ENCODE measurements at places on chromosomes 12 and 14.

DNA sequence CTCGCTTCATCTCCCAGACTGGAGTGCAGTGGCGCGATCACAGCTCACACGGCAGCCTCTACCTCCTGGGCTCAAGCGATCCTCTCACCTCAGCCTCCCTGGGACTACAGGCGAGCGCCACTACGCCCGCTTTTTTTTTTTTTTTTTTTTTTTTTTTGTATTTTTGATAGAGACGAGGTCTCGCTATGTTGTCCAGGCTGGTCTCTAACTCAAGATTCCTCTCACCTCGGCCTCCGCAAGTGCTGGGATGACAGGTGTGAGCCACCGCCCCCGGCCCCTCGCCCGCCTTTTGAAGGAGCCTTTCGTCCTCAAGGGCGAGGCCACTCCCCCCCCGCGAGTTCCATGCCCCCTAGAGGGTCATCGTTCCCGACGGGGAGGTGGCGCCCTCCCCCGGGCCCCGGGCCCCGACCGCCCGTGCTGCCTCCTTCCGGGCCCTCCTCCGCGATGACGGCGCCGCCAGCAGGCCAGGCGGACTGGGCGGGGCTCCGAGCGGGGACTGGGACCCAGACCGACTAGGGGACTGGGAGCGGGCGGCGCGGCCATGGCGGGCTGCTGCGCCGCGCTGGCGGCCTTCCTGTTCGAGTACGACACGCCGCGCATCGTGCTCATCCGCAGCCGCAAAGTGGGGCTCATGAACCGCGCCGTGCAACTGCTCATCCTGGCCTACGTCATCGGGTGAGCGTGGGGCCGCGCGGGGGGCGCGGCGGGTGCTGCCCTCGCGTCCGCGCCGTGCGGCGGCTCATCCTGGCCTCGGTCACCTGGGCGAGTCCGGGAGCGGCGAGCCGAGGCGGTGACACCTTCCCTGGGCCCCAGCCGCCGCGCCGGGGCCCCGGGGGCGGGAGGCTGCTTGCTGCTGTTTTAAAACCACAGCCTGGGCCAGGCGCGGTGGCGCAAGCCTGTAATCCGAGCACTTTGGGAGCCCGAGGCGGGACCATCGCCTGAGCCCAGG is at the start of gene P2RX4:
TSS of gene P2RX4 (plus strand) at position 506 of the 949 bp plus-strand sequence. CDS start at position 542, 36 bp downstream.
- peak; percentile 81 for DNase-seq

DNA sequence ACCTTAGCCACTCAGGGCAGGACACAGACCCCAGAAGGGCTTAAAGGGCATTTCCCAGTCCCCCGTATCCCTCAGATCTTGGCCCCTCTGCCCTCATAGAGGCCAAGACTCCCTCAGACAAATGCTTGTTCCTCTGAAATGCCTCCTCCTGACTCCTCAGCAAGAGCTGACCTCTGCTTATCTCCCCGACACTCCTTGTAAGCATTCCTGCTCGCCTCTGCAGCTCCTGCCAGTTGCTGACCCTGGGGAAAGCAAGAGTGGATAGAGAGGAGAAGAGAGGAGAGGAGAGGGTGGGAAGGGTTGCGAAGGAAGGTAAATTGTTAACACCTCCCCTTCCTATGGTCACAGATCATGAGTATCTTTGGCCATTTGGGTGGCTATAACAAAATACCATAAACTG is 7.1 kb downstream of the SERPINA5 start:
- DNase-seq, result no peak

GRCh38 chr12:68959143-68959858 is 26.3 kb upstream of the CPM start:
- no peak for DNase-seq

DNA sequence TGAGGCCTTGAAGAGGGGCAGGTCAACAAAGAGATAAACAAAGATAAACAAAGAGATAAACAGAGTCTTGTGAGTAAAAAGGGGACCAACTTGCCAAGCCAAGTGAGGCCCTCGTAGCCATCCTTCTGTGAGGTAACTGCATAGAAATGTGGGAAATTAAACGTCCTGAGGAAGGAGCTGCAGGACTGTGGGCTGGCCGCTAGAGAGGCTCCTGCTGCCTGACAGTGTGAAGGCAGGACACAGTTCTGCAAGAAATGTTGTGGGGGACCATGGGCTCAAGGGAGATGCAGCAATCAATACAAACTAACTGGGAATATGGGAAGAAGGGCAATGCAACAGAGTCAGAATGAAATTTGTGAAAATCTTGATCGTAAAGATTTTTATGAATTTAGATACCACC is 91.9 kb downstream of the SLC8A3 start:
- no peak for DNase-seq

DNA sequence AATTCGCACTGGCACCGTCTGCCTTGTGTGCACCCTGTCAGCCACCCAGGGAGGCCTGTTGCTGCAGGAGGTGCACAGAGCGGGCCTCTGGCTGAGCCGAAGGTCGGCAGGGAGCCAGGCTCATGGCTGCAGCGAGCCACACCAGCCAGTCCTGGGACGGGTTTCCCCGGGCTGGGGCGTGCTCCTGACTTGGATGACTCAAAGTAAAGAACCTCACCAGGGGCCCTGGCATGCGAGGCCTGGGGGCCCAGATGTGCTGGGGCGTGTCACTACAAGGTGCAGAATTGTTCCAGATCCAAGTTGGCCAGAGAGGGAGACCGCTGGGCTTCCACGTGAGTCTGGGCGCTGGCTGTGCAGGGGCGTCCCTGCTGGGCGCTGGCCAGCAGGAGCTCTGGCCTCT is 34.5 kb downstream of the FBRSL1 start:
- DNase-seq, result no peak

- no peak for DNase-seq
These were observed 307.8 kb downstream of the BCL11B start for GRCh38 chr14:98964171-98964570.

GRCh38 chr14:64208981-64209380 is 85.2 kb downstream of the ESR2 start:
- DNase-seq, result no peak

DNA sequence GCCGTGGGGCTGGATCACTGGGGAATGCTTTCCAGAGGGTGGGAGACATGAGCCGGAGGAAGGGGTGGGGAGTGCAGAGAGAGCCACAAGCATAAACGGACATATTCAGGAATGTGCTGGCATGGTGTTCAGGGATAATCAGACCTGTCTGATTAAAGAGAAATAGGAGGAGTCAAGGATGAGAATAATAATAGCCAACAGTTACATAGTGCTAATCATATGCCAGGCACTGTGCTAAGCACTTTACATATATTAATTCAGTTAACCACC is 43.7 kb downstream of the LTBP2 start:
- DNase-seq, result no peak

DNA sequence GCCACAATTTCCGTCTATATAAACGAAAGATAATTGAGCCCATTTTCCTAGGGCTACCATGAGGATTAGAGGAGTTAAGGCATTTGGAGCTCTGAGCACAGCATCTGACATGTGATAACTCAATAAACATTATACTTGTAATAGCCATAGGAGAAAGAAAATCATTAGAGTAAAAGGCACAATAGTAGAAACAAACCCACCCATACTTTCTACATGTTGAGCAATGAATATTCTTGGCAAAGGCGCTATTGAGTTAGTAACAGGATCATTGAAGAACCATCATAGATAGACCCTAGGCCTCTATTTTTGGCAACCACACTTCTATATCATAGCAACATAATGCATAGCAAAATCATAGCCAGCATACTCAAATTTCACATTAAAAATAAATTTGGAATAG is 664.1 kb downstream of the NOVA1 start:
- DNase-seq, result no peak

- DNase-seq, result no peak
These were observed 172.8 kb upstream of the PLEKHG7 start for GRCh38 chr12:92529944-92530343.

- DNase-seq, result peak; percentile 30
These were observed 2.1 kb downstream of the PLXNC1 start for GRCh38 chr12:94150240-94151121.

DNA sequence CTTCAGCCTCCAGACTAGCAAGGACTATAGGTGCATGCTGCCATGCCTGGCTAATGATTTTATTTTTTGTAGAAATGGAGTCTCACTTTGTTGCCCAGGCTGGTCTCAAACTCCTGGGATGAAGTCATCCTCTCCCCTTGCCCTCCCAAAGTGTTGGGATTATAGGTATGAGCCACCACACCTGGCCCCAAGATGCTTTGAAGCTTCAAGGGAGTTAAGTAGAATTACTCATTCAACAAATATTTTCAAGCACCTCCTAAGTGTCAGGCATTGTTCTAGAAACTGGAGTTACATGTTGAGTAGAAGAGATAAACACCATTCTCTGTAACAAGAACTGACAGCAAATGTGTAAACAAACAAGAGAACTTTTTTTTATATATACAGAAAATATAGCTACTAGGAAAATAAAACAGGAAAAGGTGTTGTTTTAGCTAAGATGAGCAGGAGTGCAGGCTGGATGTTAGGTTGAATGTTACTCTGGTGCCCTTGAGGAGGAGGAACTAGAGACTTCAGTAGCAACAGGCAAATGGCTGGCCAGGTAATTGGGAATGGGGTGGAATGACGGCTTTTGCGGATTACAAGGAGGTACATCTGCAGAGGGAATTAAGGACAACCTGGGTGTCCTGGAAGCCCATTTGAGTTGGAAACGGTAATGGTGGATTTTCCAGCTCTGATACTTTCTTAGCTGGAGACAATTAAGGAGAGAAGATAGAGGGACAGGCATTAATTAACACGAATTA is 32.0 kb upstream of the CFAP54 start:
- DNase-seq, result no peak

DNA sequence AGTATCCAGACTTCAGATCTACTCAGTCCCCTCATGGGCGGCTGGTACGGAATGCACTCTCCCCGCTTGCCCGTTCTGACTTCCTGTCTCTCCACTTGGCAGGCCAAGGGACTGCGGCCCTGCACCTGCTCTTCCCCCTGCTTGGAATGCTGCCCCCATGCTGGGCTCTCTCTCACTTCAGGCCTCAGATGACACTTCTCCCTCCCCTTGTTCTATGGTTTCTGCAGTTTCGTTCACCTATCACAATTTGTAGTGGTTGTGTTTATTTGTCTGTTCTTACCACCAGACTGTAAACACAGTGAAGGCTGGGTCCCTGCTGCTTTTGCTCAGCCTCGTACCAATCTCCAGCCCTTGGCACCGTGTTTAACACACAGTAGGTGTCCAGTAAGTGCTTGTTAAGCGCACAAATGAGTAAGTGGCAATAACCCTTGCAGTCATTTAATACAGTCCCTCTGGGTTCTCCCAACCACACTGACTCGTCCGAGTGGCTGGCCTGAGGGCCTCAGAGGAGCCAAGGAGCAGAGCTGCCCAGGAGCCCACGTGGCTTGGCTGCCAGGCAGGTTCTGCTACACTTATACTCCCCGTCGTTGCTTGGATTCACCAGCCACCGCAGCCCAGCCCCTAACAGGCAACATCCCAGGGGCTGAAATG is 11.8 kb downstream of the SLC6A12 start:
- DNase-seq, result no peak

- no peak for DNase-seq
These were observed 92.9 kb upstream of the MAX start for GRCh38 chr14:65195042-65195719.

GRCh38 chr12:109605599-109606228 is 32.1 kb downstream of the MVK start:
- DNase-seq, result no peak

- no peak for DNase-seq
These were observed 4.5 kb downstream of the ITPR2 start for GRCh38 chr12:26828280-26829073.

GRCh38 chr12:124224535-124225110 is 70.3 kb upstream of the RFLNA start:
- DNase-seq, result no peak

- DNase-seq, result no peak
These were observed 104.4 kb downstream of the ETV6 start for GRCh38 chr12:11753826-11754225.

DNA sequence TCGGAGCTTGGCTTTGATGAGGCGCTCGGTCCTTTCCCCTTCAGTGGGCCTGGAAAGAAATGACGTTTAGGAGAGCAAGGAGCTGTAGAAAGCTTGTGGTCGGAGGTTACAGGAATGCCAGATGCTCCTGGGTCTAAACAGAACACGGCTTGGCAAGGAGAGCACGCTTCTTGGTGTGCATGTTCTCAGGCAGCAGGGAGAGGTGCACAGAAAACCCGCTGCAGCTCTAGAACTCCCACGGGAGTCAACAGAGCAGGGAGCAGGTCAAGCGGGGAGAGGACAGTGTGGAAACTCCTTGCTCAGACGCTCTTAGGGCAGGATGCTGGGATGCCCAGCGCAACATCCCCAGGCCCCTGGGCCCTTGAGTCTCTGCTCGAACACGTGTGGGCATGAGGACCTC is 51.0 kb downstream of the SSH1 start:
- DNase-seq, result no peak

- no peak for DNase-seq
These were observed 218.0 kb downstream of the SYT1 start for GRCh38 chr12:79082595-79082994.

Measured in activated CD4-positive, alpha-beta T cell treated with anti-CD3 and anti-CD28 coated beads for 4 hours (primary cell).